GM23338 (cell line): ENCODE measurements at places on chromosomes 13 and 19.

DNA sequence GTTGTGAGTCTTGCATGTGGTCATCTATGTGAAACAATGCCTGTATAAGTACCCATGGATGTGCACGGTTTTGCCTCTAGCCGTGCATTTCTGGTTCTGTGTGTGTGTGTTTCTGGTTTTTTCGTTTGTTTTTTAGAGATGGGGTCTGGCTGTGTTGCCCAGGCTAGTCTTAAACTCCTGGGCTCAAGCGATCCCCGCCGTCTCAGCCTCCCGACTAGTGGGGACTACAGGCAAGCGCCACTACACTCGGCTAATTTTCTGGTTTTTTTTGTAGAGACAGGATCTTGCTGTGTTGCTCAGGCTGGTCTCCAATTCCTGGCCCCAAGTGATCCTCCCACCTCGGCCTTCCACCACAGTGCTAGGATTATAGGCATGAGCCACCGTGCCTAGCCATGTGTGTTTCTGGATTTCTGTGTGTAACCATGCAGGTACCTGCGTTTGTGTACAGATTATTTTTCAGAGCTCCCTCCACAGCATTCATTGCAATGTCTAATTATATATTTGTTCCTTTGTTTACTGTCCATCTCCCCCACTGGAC is 15.9 kb upstream of the FOSB start:
- H3K27me3 ChIP-seq = peaks cover 41% of the 10 kb centered on the region
- DNase-seq = no peak
- peaks cover 8% of the 10 kb centered on the region; the same call in 1 of the 2 replicates for H3K4me1 ChIP-seq

- H3K36me3 ChIP-seq = no peaks in the 10 kb centered on the region
- H3K27me3 ChIP-seq = no peaks in the 10 kb centered on the region
- H3K4me1 ChIP-seq = peaks cover 3% of the 10 kb centered on the region; the same call in 1 of the 2 replicates
- no peak overlapping the region for H3K4me3 ChIP-seq
- no peak for DNase-seq
These were observed 5.5 kb upstream of the KCTD4 start for GRCh38 chr13:45206340-45206739.

GRCh38 chr19:46481223-46481848 is 10.0 kb upstream of the PNMA8A start:
- H3K4me1 ChIP-seq = peaks cover 14% of the 10 kb centered on the region
- H3K27me3 ChIP-seq = peaks cover 2% of the 10 kb centered on the region; the same call in 1 of the 2 replicates
- DNase-seq = no peak
- H3K4me3 ChIP-seq = no peak overlapping the region
- H3K27ac ChIP-seq = no peak overlapping the region
- H3K36me3 ChIP-seq = no peaks in the 10 kb centered on the region

- no peak for DNase-seq
- H3K36me3 ChIP-seq = no peaks in the 10 kb centered on the region
- no peaks in the 10 kb centered on the region for H3K27me3 ChIP-seq
- no peak overlapping the region for H3K27ac ChIP-seq
These were observed 827.4 kb downstream of the GPC5 start for GRCh38 chr13:92225861-92226260.

DNA sequence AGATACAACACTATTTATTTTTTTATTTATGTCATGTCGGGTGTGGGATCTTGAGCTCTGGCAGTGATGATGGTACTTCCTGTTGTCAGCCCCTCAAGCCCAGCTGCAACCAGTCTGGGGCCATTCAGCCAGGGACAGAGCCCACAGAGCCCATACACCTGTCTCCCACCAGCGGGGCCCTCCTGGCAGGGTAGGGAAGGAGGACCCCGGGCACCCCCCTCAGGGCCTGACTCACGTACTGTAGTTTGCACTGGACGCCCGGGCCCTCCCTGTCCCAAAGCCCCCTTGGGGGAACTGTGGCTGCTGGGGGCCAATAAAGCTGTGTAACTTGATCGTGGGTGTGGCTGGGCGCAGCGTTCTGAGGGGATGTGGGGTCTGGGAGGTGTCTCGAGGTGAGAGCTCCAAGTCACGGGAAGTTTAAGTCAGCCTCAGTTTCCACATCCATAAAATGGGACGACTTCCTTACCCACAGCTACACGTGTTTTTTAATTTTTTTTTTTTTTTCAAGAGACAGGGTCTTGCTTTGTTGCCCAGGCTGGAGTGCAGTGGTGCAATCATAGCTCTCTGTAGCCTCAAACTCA is 9.5 kb downstream of the ATG4D start:
- H3K27me3 ChIP-seq = no peaks in the 10 kb centered on the region
- no peaks in the 10 kb centered on the region for H3K4me1 ChIP-seq
- H3K27ac ChIP-seq = no peak overlapping the region
- DNase-seq = no peak
- no peak overlapping the region for H3K4me3 ChIP-seq

GRCh38 chr13:22187329-22187728 is 516.5 kb downstream of the FGF9 start:
- no peaks in the 10 kb centered on the region for H3K27me3 ChIP-seq
- H3K27ac ChIP-seq = no peak overlapping the region
- no peak for DNase-seq
- no peaks in the 10 kb centered on the region for H3K4me1 ChIP-seq

DNA sequence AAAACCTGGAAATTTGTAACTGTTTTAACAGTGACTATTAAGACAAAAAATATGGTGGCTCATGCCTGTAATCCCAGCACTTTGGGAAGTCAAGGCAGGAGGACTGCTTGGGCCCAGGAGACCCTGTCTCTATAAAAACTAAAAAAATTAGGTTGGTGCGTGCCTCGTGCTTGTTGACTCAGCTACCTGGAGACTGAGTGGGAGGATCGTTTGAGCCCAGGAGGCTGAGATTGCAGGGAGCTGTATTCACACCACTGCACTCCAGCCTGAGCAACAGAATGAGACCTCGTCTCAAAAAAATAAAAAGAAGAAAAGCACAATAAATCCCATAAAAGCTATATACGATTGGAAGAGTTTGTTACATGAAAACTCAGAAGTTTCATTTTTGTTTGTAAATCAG is 23.7 kb downstream of the KLF5 start:
- no peak overlapping the region for H3K27ac ChIP-seq
- no peak overlapping the region for H3K4me3 ChIP-seq

DNA sequence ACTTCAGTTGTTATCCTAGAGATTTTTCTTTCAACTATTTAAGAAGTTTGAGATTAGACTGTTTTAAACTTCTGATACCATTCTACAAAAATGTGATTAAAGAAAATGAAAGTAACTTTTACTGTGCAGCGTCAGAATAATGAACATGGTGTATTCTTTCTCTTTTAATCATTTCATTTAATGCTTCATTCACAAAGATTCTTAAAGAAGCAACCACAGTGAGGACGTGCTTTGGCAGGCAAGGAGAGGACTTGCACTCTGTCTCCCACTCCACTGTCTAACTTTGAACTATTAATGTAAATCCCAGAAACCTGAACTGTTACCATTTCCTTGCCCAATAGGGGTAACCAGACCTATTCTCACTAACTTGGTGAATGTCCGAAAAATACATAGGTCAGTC is 137.0 kb downstream of the KCNRG start:
- peaks cover 24% of the 10 kb centered on the region for H3K4me1 ChIP-seq
- H3K27ac ChIP-seq = no peak overlapping the region
- H3K4me3 ChIP-seq = no peak overlapping the region
- H3K36me3 ChIP-seq = no peaks in the 10 kb centered on the region
- H3K27me3 ChIP-seq = no peaks in the 10 kb centered on the region

- H3K4me3 ChIP-seq = no peak overlapping the region
- H3K36me3 ChIP-seq = peaks cover 4% of the 10 kb centered on the region; the same call in 1 of the 2 replicates
- no peak for DNase-seq
- peaks cover 10% of the 10 kb centered on the region for H3K4me1 ChIP-seq
- no peak overlapping the region for H3K27ac ChIP-seq
These were observed 2.1 kb downstream of the SCN1B start for GRCh38 chr19:35032356-35032865.

- no peaks in the 10 kb centered on the region for H3K36me3 ChIP-seq
- no peak overlapping the region for H3K27ac ChIP-seq
- H3K27me3 ChIP-seq = no peaks in the 10 kb centered on the region
- H3K4me1 ChIP-seq = peaks cover 5% of the 10 kb centered on the region
These were observed 15.6 kb upstream of the FBXO17 start for GRCh38 chr19:38990949-38991697.

DNA sequence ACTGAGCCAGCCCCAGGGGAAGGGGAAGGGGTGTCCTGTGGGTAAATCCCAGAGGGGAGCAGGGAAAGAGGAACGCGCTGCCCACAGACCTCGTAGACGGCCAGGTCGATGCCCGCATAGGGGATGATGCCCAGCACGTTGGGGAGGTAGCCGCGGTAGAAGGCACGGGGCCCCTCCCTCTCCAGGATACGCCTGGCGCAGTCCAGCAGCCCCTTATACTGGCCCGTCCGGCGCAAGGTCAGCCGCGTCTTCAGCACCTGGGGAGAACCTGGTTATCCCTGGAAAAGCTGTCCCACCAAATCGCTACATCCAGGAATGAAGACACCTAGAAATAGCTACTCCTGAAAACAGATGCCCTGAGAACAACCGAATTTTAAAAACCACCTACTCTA is 7.4 kb downstream of the SLC25A23 start:
- peaks cover 11% of the 10 kb centered on the region; the same call in 1 of the 2 replicates for H3K36me3 ChIP-seq
- DNase-seq = no peak
- H3K27ac ChIP-seq = no peak overlapping the region
- no peaks in the 10 kb centered on the region for H3K4me1 ChIP-seq

GRCh38 chr19:40055049-40055448 is 982 bp downstream of the ZNF780B start:
- no peaks in the 10 kb centered on the region for H3K27me3 ChIP-seq
- no peak overlapping the region for H3K27ac ChIP-seq
- no peaks in the 10 kb centered on the region for H3K36me3 ChIP-seq

DNA sequence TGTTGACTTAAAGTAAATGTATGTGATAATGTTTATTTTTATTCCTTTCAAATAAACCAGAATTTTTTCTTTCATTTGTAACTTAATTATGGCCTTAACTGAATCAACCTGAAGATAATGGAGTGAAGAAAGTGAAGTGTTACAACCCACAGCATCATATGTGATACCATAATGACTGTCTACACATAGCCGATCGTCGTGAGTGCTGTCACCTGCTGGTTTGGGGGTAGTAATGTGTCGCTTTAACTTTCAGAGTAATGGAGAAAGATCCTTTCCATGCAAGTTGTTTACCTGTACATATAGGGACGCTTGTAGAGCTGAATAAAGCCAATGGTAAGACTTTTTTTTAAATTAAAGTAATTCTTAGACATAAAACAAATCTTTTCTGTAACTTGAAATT is 9.9 kb downstream of the CDC16 start:
- no peak for DNase-seq
- peaks cover 80% of the 10 kb centered on the region for H3K36me3 ChIP-seq
- H3K4me3 ChIP-seq = no peak overlapping the region

- H3K27me3 ChIP-seq = no peaks in the 10 kb centered on the region
- H3K4me1 ChIP-seq = no peaks in the 10 kb centered on the region
- H3K36me3 ChIP-seq = peaks cover 35% of the 10 kb centered on the region
- no peak for DNase-seq
- no peak overlapping the region for H3K27ac ChIP-seq
These were observed 17.3 kb downstream of the UPF1 start for GRCh38 chr19:18848878-18849661.
